ENCODE measurements at places on chromosomes 1 and 21.

- DNase-seq, result no peak
These were observed 5.4 kb upstream of the LAMC2 start for GRCh38 chr1:183180634-183181056.

DNA sequence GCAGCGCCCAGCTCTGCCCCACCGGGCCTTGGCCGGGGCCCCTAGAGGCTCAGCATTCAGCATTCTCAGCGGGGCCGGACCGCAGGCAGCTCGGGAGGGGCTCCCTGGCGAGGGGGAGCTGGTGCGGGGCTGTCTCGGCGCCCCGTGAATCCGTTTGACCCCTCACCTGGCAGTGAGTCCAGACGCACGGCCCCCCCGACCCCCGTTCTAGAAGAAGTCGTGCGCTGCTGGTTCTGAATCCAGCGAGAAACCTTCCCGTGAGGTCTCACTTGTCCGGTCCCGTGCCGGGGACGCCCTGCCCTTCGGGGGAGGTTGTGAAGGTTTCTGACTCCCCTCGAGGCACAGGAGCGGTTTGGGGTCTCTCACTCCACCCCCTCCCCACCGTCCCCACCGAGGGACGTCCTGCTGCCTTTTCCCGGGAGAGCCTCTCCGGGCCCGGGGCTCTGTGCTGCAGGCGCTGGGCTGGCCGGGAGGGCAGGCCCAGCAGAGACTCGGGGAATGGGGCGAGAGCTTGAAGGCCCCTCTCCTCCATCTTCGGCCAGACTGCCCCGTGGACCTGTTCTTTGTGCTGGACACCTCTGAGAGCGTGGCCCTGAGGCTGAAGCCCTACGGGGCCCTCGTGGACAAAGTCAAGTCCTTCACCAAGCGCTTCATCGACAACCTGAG lies 655 bp downstream of the COL6A1 start:
- no peak for DNase-seq

GRCh38 chr21:16108561-16109075 lies 378.8 kb downstream of the USP25 start:
- no peak for DNase-seq

GRCh38 chr1:89129911-89130310 lies 4.0 kb upstream of the GBP2 start:
- DNase-seq, result no peak

DNA sequence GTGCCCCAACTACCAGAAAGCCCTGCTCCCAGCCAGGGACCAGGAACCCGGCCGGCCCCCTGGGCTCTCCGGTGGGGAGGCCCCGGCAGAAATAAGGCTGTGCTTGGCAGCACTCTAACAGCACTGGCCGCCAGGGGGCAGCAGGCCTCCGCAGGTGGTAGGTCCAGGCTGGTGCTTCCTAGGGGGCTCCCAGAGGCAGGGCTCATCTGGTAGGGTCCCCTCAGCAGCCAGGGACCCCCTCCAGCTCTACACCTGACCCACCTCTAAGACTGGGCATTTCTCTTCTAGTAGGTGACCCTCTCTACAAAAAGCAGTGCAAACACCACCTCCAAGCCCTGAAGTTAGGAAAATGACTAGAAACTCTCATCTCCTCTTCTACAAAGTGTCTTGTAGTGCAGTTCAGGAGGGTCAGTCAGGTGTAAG lies 85.6 kb downstream of the STUM start:
- DNase-seq, result no peak

DNA sequence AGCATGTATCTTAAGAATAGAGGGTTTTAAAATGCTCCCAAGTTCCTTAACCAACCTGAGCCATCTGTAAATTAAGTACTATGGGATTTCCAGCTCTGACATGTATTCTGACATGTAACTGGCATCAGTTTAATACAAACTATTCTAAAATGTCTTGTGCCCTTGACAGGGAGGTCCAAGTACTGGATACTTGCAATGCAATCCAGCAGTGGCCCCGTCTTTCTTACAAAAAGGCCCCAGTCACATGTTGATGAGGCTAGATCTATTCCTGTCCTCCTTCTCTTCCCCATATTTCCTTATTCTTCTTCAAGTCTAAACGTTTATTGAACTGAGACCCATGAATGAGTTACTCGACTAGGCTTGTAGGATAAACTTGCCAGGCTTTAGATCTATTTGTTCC lies 46.4 kb downstream of the MRPL39 start:
- DNase-seq, result no peak

GRCh38 chr1:6071219-6071618 lies 25.5 kb downstream of the KCNAB2 start:
- no peak for DNase-seq

- DNase-seq, result no peak
These were observed 41.1 kb upstream of the MTR start for GRCh38 chr1:236753964-236754363.

DNA sequence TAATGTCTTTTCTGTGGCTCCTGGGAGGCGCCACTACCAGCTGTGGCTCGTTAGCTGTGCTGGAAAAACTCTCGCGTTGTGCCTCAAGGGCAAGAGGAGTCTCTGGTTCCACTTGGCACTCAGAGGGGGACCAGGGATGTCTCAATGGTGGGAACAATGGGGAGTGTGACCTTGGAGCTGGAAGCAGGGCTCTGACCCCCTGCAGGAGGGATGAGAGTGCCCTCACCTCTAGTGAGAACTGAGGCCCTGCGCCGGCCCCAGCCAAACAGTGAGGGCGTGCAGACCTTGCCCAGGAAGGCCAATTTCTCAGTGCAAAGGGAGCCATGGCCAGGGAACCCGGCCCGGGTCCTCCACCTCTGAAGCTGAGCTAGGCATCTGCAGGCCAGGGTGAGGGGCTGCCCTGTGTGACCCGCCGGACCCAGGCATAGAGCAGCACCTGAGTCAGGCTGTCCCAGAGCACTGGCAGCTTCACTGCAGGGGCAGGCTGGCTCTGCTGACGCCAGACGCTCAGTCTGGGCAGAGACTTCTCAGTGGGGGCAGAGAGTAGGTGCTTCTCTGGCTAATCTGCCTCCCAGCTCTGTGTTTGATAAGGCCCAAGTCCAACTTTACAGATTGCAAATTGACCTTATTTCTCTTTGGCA lies 1.8 kb downstream of the RD3 start:
- no peak for DNase-seq

DNA sequence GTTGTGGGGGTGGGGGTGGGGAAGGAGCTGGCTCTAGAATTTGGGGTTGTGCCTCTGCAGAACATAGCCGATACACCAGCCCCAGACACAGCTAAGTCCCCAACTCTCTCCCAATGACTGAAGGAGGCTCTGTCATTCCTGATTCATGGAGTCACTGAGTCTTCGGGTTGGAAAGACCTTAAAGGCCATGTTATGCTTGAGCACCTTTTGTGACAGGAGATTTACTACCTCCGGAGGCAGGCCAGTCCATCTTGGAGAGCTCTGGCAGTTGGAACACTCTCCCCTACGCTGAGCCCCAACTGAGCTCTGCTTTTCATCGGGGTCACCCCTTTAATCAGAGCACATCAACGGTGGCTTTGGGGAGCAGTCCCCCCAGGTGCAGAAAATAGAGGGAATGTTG lies 284.4 kb upstream of the GJB5 start:
- DNase-seq, result no peak

DNA sequence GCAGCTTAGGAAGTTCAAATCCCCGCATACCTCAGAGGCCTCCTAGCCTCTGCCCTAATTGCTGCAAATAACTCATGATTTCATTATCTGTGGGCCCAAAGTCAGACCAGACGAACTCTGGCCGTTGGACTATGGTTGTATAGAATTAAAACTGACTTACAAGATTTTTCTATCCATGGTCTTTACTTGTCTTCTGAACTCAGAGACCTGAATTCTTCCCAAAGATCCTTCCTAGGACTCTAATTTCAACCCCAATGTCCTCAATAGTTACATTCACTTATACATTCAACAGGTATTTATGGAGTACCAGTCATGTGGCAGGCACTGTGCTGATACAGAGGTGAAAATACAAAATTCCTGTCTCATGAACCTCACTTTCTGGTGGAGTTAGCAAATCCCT lies 182.4 kb upstream of the UBE2U start:
- no peak for DNase-seq

- DNase-seq, result no peak
These were observed 34.1 kb downstream of the C8B start for GRCh38 chr1:56931686-56932085.

DNA sequence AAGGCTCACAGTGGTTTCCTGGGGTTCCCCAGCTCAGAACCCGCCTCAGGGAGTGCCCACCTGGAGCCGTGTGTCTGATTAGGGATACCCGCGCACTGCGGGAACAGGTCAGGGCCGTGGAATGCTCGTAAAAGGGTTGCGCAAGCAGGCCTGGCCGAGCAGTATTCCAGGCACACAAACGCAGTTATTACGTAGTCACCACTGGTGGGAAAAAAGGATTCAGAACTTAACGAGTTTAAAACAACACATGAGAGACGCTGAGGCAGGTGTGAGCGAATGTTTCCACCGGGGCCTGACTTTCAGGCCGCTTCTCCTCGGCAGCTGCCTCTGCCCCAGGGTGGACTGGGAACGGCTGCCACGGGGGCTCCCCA lies 18.2 kb downstream of the PLCH2 start:
- peak; percentile 73 for DNase-seq

DNA sequence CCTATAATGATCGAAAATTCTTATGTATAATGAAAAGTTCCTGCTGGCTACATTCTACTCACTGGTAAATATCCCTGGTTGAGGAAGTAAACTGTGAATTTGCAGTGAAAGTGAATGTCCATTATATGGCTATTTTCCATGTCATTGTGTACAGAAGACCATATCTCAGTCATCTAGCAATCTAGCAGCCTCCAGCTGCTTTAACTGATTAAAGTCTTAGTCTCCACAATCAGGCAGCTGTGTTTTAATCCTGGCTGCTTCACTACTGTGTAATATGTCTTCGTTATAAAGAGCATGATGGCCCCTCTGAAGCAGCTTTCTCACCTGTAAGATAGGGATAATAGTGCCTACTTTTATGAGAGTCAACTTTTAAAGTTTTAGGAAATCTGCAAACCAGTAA lies 11.4 kb downstream of the CLCA2 start:
- no peak for DNase-seq

DNA sequence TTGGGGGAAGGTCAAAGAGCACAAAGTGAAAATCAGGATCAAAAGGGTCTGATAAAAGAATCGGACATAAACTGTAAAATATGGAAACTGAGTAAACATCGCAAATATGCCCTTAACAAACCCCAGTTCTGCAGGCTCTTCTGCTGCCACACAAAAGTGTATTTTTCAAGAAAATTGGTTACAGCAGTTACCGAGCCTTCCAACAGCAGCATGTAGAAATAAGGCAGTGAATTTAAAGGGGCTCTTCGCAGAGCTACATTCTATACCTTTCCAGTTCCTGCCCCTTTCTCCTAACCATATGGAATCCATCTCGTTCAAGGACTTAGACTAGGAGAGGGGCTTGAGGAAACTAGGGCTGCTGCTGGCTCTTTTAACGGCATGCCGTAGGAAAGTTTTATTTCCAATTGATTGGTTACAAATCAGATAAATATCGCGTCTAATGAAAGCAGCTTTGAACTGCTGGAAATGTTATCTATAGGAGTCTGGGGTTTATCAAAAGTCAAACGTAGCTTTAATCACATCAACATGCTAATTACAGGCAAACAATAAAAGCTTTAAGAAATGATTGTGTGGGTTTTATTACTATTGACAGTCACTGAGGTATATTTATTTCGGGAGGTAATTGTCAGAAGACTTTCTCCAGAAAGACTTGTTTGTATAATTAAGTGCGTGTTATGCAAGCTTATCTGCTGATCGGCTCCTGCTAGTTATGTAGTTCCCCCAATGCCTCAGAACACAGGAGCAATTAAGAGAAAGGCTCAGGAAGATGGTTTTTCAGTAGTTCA lies 59.1 kb downstream of the GORAB start:
- DNase-seq, result no peak

GRCh38 chr1:245129319-245130240 lies 25.2 kb upstream of the KIF26B start:
- no peak for DNase-seq

- no peak for DNase-seq
These were observed 148.6 kb downstream of the NPHP4 start for GRCh38 chr1:5843521-5844096.

GRCh38 chr1:246769306-246769705 lies 45.1 kb downstream of the SCCPDH start:
- peak; percentile 83 for DNase-seq

DNA sequence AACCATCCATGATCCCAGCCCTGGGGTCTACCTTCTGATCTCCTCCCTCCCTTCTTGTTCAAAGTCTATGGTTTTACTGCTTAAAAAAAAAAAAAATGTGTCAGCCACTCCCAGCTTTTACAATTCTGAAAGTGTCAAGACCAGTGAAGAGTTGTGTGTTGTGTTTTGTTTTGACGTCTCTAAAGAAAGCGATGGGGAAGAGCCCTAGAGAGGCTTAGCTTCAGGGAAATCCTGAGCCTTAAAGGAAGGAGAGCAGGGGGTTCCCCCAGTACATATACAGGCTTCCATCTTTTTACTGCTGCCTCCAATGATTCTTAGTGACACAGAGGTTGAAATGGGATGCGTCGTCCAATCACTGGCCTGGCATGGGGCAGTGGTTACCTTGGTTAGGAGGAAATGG lies 13.9 kb upstream of the FMOD start:
- no peak for DNase-seq

Measured in HS-5 (cell line).